Nephron progenitor cell (in vitro differentiated cells): ENCODE measurements at places on chromosomes 2 and 18.

DNA sequence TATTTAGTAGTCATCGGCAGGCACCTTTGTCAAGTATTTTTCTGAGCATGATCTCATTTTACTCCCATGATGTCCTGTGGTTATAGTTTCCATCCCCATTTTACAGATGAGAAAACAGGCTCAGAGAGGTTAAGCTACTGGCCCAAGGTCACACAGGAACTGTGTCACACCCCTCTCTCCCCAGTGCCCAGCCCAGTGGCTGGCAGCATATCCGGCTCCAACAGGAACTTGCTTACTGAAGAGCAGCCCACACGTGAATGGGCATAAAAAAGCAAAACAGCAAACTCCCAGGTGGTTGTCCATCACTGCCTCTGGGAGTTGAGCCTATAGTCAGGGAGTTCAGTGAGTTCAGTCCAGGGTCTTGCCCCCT is 8.3 kb upstream of the KLF11 start:
- no peak for DNase-seq

GRCh38 chr18:47985866-47986265 is 55.4 kb upstream of the SMAD2 start:
- no peak for DNase-seq

DNA sequence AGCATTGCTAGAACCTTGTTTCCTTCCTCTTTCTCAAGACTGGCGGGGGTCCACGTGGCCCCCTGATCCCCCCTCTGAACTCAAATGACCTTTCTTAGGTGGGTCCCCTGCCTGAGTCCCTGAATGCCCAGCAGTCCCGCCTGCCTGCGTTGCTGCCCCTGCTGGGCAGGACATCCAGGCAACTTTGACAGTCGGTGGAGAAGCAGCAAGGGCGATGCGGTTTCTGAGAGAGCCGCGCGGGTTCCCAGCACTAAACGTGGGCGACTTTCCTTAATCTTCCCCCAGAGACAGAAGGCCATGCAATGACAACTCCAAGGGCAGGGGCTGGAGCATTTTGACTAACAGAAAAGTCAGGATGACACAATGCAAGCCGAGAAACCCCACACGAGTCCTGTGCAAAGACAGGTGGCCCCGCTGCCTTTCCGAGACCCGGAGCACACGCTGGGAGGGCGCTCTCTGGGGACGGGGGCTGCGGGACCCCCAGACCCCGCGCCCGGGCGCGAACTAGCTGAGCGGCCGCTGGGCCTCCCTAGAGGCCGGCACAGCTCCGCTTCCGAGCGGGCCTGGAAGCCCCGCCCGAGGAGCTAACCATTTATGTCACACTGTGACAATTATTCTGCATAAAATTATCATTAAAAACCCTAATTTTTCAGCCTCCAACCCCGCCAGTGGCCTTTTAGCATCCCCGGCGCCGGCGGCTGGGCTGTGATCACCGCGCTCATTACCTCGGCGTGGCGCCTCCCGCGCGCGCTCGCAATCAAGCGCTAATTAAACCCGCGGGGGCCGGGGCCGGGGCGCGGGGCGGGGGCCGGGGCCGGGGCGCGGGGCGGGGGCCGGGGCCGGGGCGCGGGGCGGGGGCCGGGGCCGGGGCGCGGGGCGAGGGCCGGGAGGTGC is 27.4 kb downstream of the ASB18 start:
- peak; percentile 32 for DNase-seq

- DNase-seq: no peak
Measured at GRCh38 chr2:110910423-110910822, 178.1 kb downstream of the ACOXL start.

- peak; percentile 63 for DNase-seq
Measured at GRCh38 chr2:236237468-236238190, 26.6 kb downstream of the ASB18 start.
